Activated CD4-positive, alpha-beta T cell treated with anti-CD3 and anti-CD28 coated beads for 1 hour (primary cell): ENCODE measurements at places on chromosomes 16 and 17.

DNA sequence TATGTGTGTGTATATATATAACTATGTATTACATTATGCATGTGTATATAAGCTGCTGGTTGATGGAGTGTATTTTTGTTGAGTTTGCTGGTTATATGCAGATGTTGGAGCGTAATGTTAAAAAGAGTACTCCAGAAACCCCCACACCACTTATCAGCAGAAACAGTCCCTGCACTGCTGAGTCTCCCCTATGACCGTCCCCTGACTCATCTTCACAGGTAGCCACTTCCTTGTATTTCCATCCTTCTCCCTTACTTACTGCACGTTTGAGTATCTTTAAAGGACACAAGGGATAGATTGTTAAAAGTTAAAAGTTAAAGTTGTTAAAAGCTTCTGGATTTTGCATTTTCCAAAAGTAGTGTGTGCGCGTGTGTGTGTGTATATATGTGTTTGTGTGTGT lies 853.9 kb upstream of the EEF2KMT start:
- DNase-seq: no peak

- DNase-seq: no peak
Observed at GRCh38 chr17:34401165-34401564, 38.1 kb upstream of the CCL1 start.

DNA sequence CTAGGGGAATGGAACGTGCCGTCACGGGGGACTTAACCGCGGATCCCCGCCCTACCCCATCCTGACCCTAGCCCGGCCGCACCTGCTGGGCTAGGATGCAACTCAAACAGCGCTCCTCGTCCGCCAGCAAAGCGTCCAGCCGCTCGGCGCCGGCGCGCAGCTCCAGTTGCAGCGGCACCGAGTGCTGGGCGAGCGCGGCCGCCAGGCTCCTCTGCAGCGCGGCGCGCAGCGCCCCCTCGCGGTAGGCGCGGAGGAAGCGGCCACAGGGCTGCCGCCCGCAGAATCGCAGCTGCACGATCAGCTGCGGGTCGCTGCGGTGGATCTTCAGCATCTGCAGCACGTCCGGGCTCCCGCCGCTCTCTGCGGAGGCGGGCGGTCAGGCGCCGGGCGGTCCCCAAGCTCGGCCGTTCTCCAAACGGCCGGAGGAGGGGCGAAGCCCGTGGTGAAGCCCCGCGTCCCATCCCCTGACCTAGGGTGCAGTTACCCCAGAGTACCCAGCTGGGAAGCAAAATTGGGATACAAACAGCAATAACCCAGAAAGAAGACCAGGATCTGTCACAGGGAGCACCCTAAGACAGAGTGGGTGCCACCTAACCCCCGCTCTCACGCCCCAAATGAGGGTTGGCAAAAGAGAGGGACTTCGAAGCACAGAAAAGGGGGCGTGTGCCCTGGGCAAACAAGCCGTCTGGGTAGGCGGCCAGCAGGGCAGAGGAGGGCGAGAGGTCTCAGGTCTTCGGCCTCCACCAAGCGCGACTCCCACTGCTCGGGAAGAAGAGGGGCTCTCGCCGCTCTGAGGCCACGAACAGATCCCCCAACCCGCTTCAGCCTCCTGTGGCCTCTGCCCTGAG lies 4.2 kb downstream of the TRADD start:
- DNase-seq: peak; percentile 68

GRCh38 chr16:11256661-11257130 lies 692 bp upstream of the SOCS1 start:
- peak; percentile 27 for DNase-seq

GRCh38 chr17:73397856-73398540 lies 86.2 kb upstream of the CDC42EP4 start:
- no peak for DNase-seq
